ENCODE measurements at places on chromosomes 1 and 21.

GRCh38 chr1:55990007-55990406, 589.4 kb downstream of the PLPP3 start:
- no peak for DNase-seq

- no peak for DNase-seq
These were observed 54.2 kb downstream of the PBX1 start for GRCh38 chr1:164613176-164613575.

- no peak for DNase-seq
These were observed 7.3 kb upstream of the PMVK start for GRCh38 chr1:154943649-154944400.

DNA sequence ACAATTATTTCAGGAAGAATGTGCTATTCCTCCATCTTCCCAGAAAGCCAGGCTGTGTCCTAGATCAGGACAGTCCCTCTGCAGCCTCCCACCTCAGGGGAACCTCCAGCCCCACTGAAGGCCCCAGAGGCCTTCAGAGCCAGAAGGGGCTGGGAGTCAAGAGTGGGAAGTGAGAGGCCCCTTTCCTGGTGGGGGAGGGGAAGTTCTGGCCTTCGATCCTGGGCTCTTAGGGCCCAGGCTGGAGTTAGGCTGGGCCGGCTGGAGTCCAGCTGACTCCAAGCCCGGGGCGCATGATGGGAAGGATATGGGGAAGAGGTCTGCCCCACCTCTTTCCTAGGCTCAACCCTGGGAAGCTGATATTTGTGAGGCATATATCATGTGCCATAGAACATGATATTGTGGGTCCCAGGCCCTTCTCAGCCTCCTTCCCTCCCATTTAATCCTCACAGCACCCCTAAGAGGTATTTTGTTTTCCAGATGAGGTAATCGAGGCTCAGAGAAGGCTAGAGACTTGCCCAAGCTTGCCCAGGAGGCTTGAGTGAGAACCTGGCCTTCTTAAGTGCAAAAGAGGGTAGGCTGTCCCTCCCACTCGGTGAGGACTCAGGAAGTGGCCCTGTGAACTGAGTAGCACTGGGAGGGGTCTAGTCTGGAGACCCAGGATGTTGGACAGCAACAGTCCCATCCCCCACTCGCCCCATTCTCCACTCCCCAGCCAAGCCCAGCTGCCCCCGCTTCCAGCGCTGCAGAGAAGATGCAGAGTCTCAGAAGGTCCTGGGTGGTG, 18.6 kb upstream of the HSPG2 start:
- no peak for DNase-seq

DNA sequence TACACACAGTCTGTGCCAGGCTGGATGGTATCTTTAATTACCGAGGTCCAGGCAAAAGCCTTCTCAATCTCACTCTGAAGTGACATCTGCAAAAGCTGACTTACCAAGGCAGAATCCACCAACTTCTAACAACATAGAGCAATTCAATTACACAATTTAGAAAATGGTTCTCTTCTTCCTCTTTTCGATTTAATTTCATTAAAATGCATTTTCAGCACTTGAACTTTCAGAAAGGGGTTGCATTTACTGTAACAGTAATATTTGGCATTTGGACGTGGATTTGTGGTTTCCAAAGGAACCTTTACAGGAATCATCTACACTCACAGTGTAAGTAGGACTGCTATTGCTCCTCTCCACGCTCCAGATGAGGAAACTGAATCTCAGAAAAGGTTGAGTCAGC, 53.3 kb downstream of the ERO1B start:
- no peak for DNase-seq

- no peak for DNase-seq
These were observed 28.6 kb upstream of the CITED4 start for GRCh38 chr1:40890771-40891170.

DNA sequence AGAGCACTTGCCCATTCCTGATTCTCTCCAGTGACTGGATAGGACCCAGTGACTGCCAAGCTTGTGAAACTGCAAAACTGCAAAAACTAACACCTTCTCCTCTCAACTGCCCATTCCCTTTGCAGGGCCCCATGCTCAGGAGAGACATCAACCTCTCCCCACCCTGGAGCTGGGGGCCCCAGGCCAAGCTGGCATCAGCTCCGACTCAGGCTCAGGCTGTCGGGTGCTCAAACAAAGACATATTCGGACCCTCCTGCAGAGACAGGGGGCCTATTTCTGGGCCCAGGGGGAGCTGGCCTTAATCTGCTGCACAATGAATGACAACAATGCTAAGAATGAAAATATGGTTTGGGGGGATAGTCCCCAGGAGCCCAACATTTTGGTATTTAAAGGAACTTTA, 11.8 kb downstream of the LMX1A start:
- DNase-seq: no peak

GRCh38 chr1:20472860-20473711, 12.9 kb downstream of the CAMK2N1 start:
- peak; percentile 12 for DNase-seq

DNA sequence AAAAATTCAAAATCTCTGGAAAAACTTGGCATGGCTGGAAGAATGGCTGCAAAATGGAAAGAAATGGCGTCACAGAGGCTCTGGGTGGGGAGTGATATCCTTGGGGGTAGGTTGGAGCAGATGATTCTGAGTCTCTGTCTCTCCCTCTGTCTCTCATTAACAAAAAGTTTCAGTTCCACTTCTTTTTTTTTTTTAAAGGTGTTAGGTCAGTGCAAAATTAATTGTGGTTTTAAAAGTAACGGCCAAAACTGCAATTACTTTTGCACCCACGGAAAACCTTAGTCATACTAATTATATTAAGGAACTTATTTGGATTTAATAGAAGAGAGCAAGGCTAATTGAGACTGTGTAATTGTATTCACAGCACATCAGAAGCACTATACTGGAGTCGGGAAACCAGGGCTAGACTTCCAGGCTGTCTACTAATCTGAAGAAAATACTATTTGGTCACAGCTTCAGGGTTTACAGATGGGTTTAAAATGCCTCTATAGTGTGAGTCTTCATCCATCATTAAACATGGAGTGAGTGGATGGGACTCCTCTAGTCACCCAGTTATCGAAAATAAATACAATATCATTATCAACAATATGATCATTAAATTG, 289.1 kb upstream of the PLD5 start:
- DNase-seq: no peak

DNA sequence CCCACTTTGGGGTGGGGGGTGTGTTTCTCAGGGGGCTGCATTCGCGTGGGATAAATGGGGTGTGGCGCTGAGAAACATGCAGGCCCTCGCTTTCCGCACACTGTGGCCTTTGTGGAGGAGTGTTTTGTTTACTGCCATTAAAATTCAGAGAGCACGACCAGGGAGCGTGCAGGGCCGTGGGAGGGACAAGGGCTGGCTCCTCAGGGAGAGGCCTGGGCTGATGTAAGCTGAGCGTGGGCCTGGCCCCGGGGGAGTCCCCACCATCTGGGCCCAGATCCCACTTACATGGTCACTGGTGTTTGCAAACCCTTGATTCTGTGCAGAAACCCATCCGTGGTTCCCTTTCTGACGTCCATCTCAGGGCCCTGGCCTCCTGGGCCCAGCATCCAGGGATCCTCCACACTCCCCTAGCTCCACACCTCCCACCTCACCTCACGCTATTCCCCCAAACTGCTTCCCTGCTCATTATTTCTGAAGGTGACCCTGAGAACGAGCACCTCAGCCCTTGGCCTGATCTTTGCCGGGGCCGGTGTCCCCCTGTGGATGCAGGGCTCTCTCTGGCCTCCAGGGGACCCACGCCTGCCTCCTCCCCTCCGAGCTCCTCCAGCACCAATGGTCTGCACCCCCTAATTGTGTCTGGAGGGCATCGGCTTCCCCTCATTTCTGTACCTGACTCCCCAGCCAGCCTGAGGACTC, 92.5 kb upstream of the SIM2 start:
- no peak for DNase-seq

GRCh38 chr1:188782220-188782841, 1695.3 kb downstream of the BRINP3 start:
- peak; percentile 20 for DNase-seq

- DNase-seq: no peak
These were observed 68.4 kb upstream of the SSBP3 start for GRCh38 chr1:54474310-54475251.

DNA sequence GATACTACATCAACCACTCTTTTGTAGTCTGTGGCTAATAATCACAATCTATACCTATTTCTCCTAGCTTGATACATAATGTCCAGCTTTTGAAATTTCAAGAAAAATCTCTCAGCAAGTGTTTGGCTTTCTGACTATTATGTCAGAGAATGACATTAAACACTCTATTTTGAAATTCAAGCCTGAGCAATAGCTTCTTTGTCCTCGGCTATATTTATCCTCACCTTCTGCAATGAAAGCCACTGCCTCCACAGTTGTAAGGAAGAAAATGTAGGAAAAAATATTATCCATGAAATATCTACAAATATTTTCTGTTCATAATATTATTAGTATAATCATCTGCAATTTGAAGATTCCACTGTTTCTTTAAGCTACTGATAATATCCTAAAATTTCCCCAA, 22.1 kb downstream of the LRRC7 start:
- DNase-seq: no peak

- DNase-seq: no peak
These were observed 10.7 kb upstream of the NPHP4 start for GRCh38 chr1:6002714-6003501.

DNA sequence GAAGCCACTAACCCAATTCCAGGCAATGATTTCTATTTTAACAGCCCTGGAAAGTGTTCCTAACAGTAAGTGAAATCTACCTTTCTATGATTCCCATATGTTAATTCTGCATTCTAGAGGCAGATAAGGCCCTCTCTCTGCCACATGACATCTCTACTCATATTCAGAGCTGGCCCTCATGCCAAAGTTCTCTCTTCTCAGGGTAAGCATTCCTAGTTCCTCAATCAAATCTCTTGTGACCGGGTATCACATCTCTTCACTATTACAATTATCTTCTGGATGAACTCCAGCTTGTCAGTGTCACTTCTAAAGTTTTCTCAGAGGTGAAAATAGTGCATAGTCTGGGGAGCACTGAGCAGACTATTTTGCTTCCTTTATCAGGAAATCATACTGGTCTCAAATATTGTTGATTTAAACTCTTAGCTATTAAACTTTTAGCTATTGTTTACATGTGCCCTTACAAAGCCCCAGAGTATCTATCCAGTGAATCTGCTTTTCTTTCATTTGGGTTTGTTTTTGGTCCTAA, 66.4 kb upstream of the TNFSF18 start:
- DNase-seq: no peak

DNA sequence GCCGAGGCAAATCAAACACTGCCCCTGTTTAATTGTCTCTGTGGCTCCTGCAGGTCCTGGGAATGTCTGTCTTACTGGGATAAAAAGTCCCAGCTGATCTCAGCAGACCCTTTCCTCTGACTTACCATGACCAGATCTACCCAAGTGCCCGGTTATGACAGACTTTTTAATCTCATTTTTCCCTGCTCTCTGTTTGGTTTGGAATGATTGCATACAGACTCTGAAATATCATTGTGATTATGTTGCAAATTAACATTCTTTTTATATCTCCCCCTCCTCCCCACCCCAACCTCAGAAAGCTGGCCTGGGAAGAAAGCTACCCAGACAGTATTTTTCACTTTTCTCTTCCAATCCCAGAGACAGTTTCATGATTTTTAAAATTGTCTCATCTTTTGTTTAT, 16.3 kb downstream of the RAB7B start:
- no peak for DNase-seq

- no peak for DNase-seq
These were observed 26.5 kb upstream of the NTPCR start for GRCh38 chr1:232923739-232924386.

Measured in NCI-H187 treated with DMSO at 0.1 percent for 48 hours (cell line).